Stimulated activated CD8-positive, alpha-beta memory T cell treated with anti-CD3 and anti-CD28 coated beads, Interleukin-4, amount 100 ng/mL, for 4 hours (primary cell): ENCODE measurements at places on chromosomes 1 and 21.

- no peak for DNase-seq
Observed at GRCh38 chr1:232521660-232522059, 108.3 kb downstream of the SIPA1L2 start.

GRCh38 chr1:158101455-158101854 lies 79.2 kb upstream of the CD1D start:
- DNase-seq: no peak

- no peak for DNase-seq
Observed at GRCh38 chr1:12480748-12481362, 137.2 kb downstream of the DHRS3 start.

GRCh38 chr1:21291184-21291583 lies 921 bp upstream of the ECE1 start:
- no peak for DNase-seq

DNA sequence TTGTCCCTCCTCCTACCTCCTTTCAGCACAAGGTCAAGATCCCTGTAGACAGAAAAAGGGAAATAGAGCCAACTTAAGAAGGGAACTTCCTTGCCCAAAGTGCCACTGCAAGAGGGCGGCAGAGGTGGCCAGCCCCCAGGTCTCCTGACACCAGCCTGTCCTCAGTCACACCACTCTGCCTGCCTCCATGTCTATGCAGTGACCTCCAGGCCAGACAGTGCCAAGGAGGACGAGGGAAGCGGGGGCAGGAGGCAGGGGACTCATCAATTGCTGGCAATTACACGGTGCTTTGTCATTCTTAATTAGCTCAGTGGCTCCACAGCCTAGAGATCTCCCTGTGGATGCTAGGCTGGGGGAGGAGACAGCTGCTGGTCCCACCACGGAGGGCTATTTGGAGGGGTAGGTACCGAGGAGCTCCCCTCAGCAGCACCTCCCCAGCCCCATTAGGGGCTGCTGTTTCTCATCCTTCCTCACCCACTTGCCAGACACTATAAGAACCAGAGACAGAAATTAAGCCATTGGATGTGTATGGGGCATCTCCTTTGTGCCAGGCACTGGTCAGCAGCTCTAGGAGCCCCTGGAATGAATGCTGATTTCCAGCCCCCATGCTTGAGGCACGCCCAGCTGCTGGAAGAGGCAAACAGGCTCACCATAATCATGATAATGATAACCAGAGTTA lies 6.1 kb upstream of the LDLRAP1 start:
- DNase-seq: no peak

DNA sequence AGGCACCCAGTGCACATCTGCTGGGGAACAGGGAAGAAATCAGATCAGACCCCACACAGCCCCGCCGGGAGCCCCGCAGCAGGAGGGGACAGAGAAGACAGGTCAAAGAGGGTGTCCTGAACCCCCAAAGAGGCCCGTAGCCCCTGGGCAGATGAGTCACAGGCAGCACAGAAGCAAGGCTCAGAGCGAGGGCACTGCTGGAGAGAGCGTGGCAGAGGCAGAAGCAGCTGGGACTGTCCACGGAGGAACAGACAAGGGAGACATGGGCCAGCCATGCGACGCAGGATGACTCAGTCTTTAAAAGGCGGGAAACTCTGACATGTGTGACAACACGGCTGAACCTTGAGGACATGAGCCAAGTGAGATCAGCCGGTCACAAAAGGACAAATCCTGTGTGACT lies 14.5 kb upstream of the PRDM16 start:
- DNase-seq: no peak

- DNase-seq: no peak
Observed at GRCh38 chr21:24223624-24224023, 1383.7 kb downstream of the MRPL39 start.

- no peak for DNase-seq
Observed at GRCh38 chr1:10745383-10745782, 51.1 kb downstream of the CASZ1 start.

DNA sequence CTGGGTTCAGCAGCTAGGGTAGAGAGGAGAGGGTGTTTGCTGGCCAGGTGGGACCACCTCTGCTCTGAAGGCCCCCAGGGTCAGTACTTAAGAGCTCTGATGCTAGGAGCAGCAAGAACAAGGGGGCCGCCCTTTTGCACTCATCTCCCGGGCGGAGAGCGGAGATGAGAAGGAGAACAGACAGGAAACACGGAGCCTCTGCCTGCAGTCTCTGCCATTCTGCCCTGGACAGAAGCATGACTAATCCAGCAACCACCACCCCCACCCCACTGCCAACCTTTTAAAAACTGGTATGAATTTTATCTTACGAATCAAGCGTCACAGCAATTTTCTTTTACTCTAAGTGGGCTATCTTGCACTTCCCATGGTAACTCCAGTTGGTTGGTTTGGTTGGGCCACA lies 34.5 kb downstream of the PARP1 start:
- no peak for DNase-seq

- no peak for DNase-seq
Observed at GRCh38 chr1:228391411-228392020, 15.1 kb downstream of the TRIM11 start.

DNA sequence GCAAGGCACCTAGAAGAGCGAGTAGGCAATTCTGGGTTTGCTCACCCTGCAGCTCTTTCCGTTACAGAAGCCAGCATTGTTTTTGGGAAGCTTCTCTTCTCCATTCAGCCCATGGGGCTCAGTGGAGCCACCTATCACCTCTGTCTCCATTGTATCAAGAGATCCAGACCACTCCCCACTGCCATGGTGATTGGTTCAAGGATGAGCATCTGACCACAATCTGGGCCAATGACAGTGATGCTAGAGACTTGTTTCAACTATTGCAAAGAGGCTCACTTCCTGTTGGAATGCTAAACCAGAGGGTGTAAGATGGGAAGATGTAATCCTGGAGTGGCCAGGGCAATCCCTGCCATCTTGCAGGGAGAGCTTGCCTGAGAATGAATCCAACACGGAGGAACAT lies 6.6 kb downstream of the SPATA21 start:
- DNase-seq: no peak

GRCh38 chr1:168136709-168137514 lies at the start of gene GPR161:
GPR161 (minus strand) TSS chr1:168136930; CDS start chr1:168104850, 32,080 bp downstream.
- no peak for DNase-seq

GRCh38 chr21:44920694-44921604 lies at the start of gene ITGB2:
ITGB2 (minus strand) TSS chr21:44920899; CDS start chr21:44910782, 10,117 bp downstream.
- DNase-seq: no peak

GRCh38 chr1:53573522-53573921 lies 114.3 kb downstream of the DMRTB1 start:
- no peak for DNase-seq

DNA sequence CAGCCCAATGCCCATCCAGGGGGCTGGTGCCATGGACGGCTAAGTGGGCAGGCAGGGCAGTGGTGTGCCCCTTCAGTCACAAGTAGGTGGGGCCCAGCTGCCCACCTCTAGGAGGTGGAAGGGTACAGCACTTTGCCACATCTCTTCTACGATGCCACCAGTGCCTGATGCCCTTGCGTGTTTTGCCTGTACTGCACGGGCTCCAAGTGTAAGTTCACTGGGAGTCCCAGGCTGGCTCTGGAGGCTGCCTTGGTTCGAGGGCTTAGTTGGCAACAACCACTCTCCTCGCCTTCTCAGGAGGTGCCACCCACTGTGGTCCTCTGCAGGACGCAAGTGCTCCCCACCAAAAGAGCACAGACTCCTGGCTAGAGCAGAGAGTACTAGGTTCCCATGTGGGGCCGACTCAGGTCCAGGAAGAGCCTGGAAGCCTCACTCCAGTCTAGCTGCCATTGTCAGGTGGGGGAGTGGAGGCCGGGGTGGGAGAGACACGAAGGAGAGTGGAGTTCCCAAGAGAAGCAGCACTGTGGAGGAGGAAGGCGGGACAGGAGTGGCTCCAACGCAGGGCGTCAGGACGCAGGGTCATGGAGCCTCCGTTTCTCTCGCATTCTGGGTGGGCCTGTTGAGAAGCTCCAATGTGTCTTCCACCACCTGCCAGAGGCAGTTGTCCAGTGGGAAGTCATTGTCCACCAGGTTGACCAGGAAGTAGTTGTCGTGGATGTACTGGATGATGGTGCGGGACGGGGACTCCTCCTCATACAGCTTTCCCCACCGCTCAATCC lies 15.5 kb downstream of the MTHFR start:
- no peak for DNase-seq

DNA sequence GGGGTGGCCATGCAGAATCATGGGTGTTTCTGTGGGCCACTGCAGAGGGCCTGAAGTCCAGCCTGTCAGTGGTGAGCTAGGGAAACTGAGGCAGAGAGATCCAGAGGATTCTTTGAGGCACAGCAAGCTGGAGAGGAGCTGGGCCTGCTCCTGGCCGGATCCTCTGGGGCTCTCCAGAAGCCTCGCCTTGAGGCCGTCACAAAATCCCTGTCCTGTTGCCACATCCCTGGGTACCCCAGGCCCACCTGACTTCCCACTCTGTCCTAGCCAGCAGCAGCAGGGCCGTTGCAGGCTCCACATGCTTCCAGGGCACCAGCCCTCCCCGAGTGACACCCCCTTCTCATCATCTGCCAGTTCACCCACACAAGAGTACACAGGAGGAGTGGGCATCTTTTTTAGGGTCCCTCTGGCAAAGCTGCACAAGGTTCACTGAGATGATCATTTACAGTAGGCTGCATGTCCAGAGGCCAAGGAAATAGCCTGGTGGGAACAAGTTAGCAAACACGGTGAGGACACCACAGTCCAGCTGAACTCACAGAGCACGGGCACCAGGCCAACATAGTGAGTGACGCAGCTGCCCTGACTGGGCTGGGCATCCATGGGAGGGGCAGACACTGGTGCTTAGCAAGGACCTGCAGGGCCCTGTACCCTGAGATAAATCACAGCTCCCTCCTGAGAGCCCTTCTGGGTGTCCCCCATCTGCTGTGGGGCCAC lies 25.1 kb upstream of the TSPEAR start:
- DNase-seq: no peak

- no peak for DNase-seq
Observed at GRCh38 chr1:62259551-62259950, 59.7 kb downstream of the KANK4 start.

DNA sequence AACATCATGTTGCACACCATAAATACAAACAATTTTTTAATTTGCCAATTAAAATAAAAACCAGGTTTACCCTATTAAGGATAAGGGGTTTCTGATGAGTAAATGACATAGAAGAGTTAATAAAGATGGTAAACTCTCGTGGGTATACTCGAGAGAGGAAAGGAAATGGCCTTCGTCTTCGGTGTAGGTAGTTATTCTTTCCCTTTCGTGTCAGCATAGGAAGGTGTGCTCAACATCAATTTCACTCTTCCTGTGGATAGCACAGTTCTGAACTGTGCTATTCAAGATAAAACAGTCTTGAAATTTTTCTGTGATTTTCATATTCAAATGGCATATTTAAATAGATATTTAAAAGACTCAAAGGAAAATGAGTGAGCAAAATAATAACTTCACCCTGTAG lies 98.2 kb downstream of the RGL1 start:
- DNase-seq: no peak

- DNase-seq: no peak
Observed at GRCh38 chr1:39398278-39399021, 93.0 kb upstream of the BMP8A start.

GRCh38 chr1:52423771-52424170 lies 19.4 kb downstream of the PRPF38A start:
- DNase-seq: peak; percentile 37

DNA sequence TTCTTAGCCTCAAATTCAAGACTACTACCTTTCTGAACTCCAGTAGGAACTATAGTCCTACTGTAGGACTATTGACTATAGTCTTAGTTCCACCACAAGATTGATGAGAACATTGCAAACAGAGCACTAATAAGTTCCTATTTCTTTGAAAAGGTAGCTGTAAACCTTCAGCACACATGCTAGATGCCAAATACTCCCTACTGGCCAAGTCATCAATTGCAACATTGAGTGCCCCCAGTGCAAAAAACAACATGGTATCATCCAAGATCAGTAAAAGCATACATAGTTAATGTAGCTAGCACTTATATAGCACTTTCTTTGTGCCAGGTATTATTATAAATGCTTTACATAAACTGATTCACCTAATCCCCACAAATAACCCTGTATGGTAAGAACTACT lies 99.8 kb downstream of the MRPL39 start:
- no peak for DNase-seq

DNA sequence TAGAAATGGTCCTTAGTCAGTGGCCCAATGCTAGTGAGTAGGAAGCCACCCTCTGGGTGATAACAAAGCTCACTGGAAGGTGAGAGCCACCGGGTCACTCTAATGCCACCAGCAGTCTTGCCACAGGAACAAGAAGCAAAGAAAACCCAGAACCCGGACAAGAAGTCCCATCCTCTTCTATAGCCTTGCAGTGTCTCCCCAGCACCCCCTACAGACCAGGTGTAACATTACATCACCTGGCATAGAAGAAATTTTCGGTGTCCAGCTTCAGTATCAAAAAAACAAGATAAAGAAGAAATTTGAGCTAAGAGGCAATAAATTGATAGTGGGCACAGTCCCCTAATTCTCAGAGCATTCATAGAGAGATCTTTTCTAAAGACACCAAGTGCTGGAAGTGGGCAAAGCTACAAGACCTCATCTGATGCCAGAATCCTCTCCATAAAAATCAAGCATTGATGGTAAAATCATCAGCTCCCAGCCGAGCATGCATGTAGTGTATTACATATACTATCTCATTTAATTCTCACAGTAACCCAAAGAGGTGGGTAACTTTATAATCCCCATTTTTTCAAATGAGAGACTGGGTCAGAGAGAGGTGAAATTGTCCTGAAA lies 491.0 kb downstream of the MATN1 start:
- DNase-seq: no peak

DNA sequence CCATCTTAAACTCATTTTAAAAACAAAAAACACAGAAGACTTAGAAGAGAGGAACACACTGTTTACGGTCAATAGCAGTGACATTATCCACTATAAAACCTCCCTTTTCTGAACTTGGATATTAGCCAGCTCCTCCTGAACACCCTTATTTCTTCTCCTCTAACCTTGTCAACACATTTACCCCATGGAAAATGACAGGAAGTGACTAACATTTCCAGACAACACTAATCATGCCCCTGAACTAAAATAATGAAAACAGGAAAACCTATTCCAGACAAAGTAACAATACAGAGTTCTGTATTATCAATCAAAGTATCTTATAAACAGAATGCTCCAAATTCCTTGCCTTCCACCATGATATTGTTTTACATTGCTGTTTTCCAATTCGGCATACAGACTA lies 45.3 kb downstream of the PALMD start:
- no peak for DNase-seq

- DNase-seq: no peak
Observed at GRCh38 chr1:231778009-231778719, 151.6 kb downstream of the DISC1 start.

- DNase-seq: no peak
Observed at GRCh38 chr1:25006770-25007169, 76.7 kb upstream of the RUNX3 start.

- no peak for DNase-seq
Observed at GRCh38 chr1:39164256-39164655, 40.2 kb upstream of the MACF1 start.

- DNase-seq: no peak
Observed at GRCh38 chr1:220692436-220693228, 2.5 kb downstream of the C1orf115 start.

DNA sequence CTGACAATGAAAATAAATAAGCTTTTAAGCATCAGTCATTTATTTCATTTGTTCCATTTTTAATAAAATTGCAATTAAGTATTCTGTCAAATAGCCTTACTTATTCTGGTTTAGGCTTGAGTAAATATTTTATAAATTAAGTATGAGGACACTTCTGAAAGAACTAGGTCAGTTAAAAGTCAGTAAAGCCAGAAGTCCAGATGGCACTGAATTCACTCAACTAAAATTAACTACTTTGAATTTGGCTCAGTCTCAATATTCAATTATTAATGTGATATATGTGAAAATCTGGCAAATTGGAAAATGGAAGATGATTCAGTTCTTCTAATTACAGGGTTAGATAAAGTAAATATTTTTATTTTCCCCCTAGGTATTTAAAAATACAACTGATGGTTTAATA lies 174.2 kb downstream of the BRINP3 start:
- no peak for DNase-seq
